ENCODE measurements at places on chromosomes 7 and 10.

DNA sequence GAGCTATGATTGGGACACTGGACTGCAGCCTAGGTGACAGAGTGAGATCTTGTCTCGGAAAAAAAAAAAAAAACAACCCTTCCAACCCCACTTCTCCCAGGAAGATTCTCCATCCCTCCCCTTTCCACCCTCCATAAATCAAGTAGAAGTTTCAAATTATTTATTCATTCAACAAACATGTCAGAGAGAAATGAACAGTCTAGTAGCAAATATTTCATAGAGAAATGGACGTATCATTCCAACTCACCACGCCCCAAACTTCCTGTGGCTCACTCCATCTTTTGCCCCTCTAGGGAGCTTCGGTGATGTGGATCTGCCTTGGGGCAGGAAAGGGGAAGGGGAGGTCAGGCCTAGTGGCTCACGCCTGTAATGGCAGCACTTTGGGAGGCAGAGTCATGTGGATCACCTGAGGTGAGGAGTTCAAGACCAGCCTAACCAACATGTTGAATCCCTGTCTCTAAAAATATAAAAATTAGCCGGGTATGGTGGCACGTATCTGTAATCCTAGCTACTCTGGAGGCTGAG lies 638 bp upstream of the TRAPPC14 start:
- DNase-seq, result no peak

GRCh38 chr10:80894797-80895467 lies 357.2 kb downstream of the SH2D4B start:
- DNase-seq, result no peak

DNA sequence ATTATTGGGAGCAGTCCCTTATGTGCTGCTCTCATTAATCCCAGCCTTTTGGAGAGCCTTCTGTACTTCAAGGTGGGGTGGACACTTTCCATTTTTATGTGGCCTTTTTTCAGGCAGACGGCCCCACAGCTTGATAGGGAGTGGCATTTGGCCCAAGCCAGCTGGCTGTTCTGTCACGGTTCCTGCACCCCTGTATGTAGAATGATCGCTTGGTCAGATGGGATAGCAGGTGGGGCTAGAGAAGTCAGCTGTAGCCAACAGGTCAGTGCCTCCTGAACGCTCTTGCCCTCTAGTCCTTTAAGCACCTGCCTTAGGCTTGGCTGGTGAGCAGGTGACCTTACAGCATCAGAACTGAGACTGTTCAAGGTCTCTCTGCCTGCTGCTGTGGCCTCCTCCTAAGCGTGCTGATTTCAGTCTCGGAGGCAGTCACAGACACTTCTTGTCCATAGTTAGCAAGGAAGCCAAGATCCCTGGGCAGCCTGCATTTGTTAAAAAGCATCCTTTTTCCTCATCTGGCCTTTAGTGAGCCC lies 95.3 kb downstream of the LRRC4 start:
- DNase-seq, result no peak

DNA sequence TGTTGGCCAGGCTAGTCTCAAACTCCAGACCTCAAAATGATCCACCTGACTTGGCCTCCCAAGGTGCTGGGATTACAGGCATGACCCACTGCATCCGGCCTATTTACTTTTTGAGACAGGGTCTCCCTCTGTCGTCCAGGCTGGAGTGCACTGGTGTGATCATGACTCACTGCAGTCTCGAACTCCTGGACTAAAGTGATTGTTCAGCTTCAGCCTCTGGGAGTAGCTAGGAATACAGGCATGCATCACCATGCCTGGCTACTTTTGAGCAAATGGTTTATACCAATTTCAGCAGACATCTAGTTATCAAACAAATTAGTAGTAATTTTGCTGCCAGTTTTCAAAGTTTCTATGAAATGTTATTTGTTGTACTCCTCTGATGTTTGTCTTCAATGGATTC lies 2.2 kb upstream of the WAC start:
- no peak for DNase-seq

DNA sequence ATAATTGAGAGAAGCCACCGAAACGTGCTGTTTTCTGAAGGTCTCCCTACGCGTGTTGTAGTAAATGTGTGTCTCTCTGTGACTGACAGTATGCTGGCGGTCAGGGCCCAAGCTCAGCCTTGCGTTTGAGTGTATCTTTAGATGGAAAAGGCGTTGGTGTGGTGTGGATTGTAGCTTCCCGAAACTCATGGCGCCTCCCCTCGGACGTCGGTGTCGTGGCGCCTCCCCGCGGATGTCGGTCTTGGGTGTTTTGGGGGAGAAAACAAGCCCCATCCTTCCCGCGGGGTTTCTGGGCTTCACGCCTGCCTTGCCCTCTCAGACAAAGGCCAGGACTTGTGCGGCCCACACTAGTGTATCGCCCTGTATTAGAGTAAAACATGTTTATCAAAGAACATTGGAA lies 12.8 kb downstream of the SUN1 start:
- DNase-seq, result no peak
